ENCODE measurements at places on chromosomes 2 and 18. TPM values are rescaled to one million over a fixed set of nuclear protein-coding genes. Genes with fewer than 3 reads are reported as not detected.

DNA sequence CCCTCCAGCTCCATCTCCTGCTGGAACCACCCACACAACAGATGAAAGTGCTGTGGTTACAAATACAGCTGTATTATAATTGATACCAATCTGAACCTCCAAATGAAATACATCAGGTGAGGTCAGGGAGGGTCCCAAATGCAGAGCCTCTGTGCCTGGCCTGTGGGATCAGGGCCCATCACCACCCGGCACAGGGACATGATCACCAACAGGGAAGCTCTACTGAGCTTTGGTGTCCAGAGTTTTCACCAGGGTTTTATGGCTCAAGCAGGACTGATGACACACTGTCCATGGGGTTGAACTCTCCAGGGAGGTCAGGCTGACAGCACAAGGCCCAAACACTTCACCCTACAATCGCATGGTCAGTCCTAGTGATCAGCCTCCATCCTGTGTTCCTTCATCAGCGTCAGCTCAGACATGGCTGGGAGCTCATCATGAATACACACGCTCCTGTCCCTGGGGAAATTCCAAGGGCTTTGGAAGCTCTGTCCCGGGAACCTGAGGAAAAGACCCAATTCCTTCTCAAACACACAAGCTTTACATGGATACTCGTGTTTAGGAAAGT, 3.9 kb upstream of the PXDN start:
- DNase-seq = no peak

- no peak for DNase-seq
Measured at GRCh38 chr18:48109961-48110493, 179.6 kb upstream of the SMAD2 start.

GRCh38 chr2:158130832-158131473, 29.3 kb downstream of the UPP2 start:
- DNase-seq = no peak

DNA sequence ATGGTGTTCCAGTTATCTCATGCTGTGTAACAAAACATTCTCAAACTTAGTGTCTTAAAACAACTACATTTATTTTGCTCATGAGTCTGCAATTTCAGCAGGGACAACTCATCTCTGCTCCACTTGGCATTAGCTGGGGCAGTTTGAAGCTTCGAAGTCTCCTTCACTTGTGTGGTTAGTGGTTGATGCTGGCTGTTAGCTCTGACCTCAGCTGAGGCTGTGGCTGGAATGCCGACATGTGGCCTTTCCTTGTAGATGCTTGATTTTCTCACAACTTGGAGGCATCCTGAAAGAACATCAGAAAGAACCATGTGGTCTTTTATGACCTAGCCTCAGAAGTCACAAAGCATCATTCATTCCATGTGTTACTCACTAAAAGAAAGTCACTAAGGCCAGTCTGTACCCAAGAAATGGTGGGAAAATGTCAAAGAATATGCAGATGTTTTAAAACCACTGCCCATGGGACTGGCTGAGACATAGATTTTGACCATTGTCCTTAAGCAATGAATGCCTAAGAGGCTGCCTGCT, 3.8 kb upstream of the TMSB10 start:
- DNase-seq = no peak

DNA sequence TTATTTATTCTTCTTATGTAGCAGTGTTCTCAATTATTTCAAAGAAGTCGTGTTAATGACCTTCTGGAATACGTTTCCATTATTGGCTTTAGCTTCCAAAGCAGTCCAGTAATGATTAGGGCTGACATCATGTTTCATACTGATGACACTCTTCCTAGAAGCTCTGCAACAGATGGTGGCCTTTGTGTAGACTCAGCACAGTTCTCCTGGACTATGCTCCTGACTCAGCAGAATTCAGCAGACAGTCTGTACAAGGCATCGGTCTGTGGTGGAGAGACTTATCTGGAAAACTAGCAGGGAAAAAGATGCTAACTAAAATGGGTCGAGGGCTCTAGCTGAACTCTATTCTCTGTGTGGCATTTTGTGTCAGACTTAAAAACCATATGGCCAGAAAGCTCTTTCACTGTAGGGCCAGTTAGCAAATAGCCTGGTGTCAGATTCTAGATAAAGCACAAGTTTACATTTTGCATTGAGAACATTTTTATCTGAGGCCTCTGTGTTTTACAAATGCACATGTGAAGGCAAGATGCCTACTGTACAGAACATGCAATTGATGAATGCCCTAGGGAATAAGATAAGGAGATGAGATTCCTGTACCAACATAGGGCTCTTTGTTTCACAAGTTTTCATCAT, 35.1 kb downstream of the GULP1 start:
- DNase-seq = no peak

GRCh38 chr2:51401546-51401945, 369.6 kb upstream of the NRXN1 start:
- no peak for DNase-seq

DNA sequence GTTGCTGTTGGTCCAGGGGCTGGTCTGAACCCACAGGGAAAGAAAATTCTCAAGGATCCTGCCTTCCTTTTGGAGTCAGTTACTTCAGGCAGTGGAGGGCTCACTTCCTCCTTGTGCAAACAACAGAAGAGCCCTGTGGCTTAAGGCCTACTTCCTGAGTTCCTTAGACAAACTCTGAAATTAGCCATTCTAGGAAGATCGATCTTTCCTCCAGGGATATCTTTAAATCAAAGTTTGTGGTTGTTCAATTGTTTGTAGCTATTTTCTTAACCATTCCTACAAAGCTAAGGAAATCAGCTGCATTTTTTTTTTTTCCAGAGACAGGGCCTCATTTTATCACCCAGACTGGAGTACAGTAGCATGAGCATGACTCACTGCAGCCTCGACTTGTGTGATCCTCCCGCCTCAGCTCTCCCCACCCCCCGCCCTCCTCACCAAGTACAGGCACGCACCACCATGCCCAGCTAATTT, 156.0 kb downstream of the TANC1 start:
- no peak for DNase-seq

DNA sequence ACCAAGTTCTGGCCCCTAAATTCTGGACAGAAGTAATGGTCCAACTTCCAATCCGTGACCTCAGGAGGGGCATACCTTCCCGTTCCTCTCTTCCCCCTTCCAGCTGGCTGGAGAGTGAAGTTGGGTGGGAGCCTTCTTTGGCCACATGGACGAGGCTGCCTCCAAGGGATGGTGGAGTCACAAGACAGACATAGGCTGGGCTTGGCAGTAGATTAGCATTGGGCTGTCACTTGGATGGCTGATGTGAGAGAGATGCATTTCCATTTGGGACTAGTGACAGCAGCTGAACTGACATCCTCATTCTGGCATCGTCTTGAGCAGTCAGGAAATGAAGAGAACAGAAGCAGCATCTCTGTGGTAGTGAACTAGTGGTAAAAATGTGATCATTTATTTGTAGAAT, 12.6 kb downstream of the NT5DC4 start:
- DNase-seq = peak; percentile 25

DNA sequence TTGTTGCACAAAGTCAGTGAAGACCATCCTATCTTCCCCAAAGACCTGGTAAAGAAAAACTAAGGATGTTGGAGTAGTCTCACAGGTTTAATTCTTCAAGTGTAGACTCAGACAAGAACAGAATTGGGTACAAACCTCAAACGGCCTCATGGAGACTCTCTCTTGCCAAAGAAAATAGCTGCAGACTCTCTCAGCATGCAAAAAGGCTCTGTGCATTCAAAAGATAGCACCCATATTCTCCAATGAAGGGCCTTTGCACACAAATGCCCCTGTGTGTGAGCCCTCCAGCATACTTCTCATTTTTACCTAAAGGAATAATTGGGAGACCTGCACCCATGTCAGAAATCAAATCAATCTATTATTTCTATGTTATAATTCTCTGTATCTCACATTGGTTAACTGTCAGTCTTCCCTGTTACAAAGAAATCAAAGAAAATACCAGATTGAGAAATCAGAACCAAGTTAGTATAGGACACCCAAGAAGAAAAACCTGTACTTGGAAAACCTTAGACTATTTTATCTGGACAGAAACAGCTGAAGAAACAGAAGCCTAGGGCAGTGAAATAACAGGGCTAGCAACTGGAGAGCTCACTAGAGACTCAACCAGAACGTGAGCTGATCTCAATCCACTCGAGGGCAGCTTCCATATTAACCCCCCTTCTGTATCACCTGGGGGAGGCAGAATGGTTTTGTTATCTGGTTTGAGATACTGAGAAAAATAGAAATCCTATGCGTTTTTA, 134.7 kb upstream of the DNAJC10 start:
- no peak for DNase-seq

GRCh38 chr2:1483551-1483950, 70.3 kb downstream of the TPO start:
- DNase-seq = no peak

GRCh38 chr2:84458551-84459017, 496 bp downstream of the SUCLG1 start:
- DNase-seq = no peak

- no peak for DNase-seq
Measured at GRCh38 chr18:44786257-44786656, 105.6 kb downstream of the SETBP1 start.

GRCh38 chr18:40851014-40851429, 1104.0 kb upstream of the PIK3C3 start:
- no peak for DNase-seq

GRCh38 chr18:74567822-74568221, 29.8 kb upstream of the ZNF407 start:
- DNase-seq = no peak

- no peak for DNase-seq
Measured at GRCh38 chr2:135121016-135121657, 69.0 kb downstream of the RAB3GAP1 start.

- DNase-seq = no peak
Measured at GRCh38 chr18:62997076-62997475, 281.7 kb downstream of the PHLPP1 start.

- no peak for DNase-seq
Measured at GRCh38 chr2:225773148-225773547, 373.6 kb downstream of the NYAP2 start.

DNA sequence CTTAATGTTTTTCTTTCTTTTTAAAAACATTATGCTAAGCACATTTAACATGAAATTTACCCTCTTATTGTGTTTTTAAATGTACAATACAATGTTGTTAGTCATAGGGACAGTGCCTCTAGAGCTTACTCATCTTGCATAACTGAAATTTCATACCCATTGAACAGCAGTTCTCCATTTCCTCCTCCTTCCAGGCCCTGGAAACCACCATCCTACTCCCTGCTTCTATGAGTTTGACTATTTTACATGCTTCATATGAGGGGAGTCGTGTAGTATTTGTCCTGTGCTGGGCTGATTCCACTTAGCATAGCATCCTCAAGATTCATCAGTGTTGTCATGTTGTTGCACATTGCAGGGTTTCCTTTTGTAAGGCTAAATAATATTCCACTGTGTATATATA, 92.6 kb downstream of the SPATS2L start:
- no peak for DNase-seq

DNA sequence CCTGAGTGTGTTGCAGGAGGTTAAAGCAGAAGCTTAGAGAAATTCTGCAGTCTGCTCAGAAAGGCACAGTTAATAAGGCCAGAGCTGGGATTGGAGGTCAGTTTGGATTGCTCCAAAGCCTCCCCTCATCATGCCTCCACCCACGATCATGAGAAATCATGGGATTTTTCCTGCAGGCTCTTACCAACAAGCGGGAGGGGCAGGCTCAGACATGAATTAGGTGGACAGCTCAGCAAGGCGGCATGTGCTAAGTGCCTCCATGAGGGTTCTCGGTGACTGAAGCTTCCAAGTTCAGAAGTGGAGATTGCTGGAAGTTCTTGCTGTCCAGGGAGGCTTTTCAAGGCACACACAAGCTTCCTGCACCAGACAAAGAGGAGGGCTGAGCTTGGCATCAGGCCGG, 163.8 kb downstream of the SETBP1 start:
- no peak for DNase-seq

- DNase-seq = no peak
Measured at GRCh38 chr2:171651667-171652415, 35.4 kb upstream of the DYNC1I2 start.

DNA sequence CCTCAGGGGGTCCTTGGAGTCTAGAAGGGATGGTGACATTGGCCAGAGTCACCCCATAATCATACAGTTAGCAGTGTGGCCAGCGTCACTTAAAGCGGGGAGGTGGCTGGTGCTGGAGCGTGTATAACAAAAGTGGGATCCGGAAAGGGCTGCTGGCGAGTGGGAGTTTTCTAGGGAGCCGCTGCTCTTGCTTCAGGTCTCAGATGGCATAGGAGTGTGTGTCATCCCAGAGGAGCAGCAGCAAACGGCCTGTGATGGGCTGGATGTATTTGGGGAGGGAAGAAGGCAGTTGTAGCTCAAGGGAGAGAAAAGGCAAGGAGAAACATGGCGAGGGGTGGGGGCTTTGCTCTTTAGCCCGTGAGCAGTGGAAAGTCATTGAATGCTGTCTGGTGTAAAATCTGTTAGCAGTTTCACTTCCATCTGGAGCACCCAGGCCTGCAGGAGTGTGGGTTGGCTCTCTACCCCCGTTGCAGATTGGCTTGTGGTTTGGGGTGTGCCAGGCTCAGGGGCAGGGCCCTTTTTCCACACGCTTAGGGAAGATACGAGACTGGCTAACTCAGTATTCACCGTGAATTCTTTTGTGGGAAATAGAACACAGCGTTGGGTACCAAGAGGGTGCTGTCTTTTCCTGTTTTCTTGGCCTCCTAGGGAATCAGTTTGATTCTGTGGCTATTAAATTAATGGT, 120.5 kb downstream of the AGAP1 start:
- DNase-seq = no peak

GRCh38 chr2:178208817-178209216, 14.5 kb downstream of the OSBPL6 start:
- DNase-seq = no peak

- DNase-seq = no peak
Measured at GRCh38 chr2:229033816-229034215, 237.3 kb downstream of the PID1 start.

- no peak for DNase-seq
Measured at GRCh38 chr2:178345951-178346350, 105.0 kb downstream of the PRKRA start.

DNA sequence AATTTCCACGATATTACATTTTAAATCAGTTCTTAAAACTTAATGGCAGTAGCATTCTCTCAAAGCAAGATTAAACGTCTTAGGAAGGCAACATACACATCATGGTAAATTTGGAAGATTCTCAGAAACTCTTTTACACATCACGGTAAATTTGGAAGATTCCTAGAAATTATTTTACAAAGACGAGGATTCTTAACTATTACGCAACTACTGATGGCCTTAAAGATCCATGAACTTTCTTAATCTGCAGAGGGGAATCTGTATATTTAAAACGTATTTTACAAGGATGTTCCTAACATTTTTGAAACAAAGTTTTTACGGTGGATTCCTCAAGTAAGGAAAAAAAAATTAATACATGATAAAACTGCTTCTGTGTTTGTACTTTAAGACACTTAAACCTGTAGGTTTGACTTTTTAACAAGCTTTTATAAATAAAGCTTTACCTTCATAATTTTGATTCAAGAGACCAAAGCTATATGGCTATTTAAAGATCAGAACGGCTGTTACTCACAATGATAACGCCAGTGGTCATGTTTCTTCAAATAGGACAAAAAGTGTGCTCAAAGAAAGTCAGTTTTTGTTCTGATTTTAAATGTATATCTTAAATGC, 1.7 kb downstream of the ATF2 start:
- no peak for DNase-seq

GRCh38 chr2:133438848-133439564, 129.3 kb downstream of the NCKAP5 start:
- DNase-seq = no peak

Gene KCNE4
- 5.2 TPM for polyA plus RNA-seq

Gene ZEB2
- polyA plus RNA-seq = 190 TPM

Gene ABCG8
- polyA plus RNA-seq = 0.19 TPM

Gene AMER3
- not detected for polyA plus RNA-seq

Gene GRB14
- polyA plus RNA-seq = not detected

Gene PPP1R7
- polyA plus RNA-seq = 76.4 TPM

Gene LOXHD1
- 3.6 TPM for polyA plus RNA-seq

Gene SCN7A
- 40.1 TPM for polyA plus RNA-seq

Gene PHLPP1
- 8.2 TPM for polyA plus RNA-seq

Gene MBP
- polyA plus RNA-seq = 20.4 TPM
